GM12865 (cell line): ENCODE measurements at places on chromosomes 4 and X.

GRCh38 chr4:124275-125081, at the start of gene ZNF718:
Gene ZNF718, plus strand, starts transcription at chr4:124501. Its CDS starts 170 bp downstream, at chr4:124671.
- DNase-seq: peak; percentile 98

- DNase-seq: peak; percentile 43
These were observed 187.7 kb upstream of the NUDT10 start for GRCh38 chrX:51144828-51145442.

- DNase-seq: no peak
These were observed 198.9 kb downstream of the MID1IP1 start for GRCh38 chrX:38999967-39000745.

DNA sequence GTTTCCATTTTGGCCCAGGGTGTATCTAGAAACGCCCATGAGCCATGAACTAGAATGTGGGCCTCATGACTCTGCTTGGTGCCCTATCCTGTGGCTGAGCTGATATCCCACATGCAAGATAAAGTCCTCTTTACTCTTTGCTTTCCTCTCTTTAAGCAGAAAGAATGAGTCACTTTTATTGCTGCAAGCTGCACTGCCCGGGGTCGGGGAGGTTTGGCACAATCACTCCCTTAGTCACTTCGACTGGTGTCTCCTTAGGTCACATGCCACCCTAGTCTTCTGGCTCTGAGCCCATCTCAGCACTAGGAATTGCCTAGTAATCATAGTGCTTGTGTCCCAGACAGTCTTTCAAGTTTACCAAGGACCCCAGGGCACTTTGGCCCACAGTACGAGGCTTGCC, 75.1 kb upstream of the CXorf66 start:
- DNase-seq: no peak

DNA sequence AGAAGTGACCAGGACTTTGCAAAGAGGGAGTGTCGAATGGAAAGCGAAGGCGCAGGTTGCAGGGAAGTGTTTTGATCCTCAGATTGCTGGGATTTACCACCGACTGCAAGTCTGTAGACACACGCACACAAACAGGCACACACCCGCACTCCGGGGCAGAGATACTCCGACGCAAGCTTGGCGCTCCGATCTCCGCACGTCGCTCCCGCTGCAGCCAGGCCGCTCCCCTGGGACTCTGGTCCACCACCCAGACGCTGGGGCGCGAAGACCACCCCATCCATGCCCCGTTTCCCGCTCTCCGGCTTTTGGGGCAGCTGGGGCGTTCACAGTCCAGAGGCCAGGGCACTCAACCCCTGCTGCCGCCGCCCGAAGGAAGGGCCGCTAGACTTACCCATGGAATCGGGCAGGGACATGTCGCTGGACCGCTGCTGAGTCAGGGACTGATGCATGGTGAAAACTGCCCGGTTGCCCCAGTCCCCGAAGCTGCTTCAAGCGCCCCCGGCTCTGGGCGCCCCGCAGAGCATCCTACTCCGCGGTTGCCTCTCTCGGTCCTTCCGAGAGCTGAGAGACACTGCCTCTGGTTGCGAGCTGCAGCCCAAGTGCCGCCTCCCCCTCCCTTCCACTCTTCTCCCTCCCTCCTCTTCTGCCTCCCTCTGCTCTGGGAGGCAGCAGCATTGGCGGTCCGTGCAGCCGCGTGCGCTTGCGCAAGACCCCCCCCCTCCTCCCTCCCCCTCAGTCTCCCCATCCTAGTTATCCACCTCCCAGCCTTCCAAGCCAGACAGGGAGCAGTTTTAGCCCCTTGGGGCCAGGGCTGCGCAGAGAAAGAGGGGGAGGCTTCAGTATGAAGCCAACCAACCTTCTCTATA, at the start of gene TMEM255A:
Gene TMEM255A (minus strand): TSS at position 601 of the 866 bp plus-strand sequence. CDS start 152 bp downstream, at position 449.
- no peak for DNase-seq

DNA sequence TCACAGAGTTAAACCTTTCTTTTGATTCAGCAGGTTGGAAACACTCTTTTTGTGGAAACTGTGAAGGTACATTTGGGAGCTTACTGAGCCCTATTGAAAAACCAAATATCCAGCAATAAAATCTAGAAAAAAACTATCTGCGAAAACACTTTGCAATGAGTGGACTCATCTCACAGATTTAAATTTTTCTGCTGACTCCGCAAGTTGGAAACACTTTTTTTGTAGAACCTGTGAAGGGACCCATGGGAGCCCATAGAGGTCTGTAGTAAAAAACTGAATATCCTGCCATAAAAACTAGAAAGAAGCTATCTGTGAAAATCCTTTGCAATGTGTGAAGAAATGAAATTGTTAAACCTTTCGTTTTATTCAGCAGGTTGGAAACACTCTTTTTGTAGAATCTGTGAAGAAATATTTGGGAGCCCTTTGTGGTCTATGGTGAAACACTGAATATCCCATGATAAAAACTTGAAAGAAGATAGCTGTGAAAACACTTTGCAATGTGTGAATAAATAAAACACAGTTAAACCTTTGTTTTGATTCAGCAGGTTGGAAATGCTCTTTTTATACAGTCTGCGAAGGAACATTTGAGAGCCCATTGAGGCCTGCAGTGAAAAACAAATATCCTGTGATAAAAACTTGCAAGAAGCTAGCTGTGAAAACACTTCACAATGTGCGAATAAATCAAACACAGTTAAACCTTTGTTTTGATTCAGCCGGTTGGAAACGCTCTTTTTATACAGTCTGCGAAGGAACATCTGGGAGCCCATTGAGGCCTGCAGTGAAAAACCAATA, 22.3 kb upstream of the DCUN1D4 start:
- DNase-seq: no peak

DNA sequence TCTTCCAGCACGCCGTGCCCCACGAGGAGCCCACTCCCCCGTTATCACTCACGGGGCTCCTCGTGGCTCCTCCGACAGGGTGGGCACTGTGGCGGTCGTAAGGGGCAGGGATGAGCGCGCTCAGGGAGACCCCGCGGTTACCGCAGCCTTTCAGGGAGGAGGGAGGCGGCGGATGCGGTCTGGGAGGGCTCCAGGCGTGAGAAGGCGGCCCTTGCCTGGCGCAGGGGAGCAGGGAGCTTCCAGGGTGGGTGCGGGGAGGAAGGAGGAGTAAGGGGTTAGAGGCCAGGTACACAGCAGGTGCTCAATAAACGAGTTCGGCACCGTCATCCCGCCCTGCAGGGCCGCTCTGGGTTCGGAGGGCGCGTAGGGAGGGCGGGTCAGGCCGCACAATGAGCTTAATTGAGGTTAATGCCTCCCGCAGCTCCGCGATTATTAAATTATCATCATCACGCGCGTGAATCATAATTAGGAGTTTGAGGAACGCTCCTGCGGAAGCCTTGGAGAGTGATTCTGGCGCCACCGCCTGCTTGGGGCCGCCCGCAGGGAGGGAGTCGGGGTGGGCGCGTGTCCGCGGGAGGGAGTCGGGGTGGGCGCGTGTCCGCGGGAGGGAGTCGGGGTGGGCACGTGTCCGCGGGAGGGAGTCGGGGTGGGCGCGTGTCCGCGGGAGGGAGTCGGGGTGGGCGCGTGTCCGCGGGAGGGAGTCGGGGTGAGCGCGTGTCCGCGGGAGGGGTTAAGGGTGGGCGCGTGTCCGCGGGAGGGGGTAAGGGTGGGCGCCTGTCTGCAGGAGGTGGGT, 7.6 kb upstream of the NKX1-1 start:
- no peak for DNase-seq

DNA sequence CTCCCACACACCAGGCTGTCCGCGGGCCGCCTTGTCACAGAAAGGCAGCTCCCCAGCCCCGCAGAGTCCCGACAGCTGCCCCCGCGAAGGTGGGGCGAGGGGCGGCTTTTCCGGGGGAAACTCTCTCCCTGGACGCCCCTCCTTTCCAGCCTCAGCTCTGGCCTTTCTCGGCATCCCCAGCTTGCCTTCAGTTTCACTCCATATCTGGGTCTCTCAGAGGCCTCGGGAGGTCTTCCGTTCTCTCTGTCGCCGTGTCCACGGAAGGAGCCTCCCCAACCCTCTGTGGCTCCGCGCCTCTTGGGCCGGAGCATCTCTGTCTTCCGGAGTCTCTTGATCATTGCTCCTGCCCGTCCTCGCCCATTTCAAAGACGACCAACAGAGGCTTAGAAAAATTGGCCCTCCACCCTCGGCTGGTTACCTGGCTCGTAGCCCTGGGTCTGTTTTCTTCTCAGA, 6.1 kb upstream of the MSX1 start:
- DNase-seq: peak; percentile 60

DNA sequence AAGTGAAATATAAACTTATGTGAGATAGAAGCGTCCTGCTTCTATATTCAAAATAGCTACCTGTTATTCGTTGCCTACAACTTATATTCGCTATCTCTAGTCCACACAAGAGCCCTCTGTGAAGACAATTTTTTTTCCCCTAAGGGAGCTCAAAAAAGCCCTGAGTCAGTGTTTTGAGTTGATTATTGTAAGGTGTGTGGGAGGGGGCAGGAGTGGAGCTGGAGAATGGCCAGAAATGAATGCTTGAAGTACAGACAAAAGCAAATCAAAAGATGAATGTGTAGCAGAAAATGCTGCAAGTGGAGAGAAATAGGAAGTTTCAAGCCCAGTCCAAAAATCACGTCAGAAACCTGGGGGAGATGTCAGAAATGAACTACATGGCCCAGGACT, 655.0 kb upstream of the LCORL start:
- no peak for DNase-seq

DNA sequence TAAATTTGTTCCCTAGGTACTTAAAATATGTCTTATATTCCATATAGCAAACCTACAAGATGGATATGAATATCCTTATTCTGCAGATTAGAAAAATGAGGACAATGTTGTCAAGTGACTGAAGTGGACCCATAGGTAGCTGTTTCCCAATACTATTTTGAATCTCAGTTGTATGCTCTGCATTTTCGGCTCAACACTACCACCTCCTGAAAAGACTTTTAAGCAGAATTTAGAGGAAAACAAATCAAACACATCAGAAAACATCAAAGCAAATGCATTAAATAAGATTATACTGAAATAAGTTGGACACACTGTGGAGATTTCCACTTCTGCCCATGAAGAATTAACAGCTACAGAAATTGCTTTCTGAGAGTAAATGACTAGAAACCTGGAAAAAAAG, 488.7 kb downstream of the TRIML1 start:
- DNase-seq: no peak

DNA sequence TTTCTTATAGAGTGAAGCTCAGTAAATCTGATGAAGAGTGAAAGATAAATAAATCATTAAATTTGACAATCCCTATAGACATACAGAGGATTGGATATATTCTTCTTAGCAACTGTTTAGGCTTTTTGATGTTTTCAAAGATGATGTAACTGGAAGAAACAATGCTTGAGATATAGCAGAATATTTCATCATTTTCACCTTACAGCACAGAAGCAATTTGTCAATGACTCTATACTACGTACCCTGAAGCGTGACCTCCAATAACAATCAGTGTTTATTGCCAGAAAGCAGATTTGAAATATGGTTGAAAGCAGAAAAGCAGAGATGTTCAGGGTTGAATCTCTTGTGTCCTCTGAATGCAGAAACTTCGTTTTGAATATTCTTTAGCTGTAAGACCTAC, 228.4 kb downstream of the DTHD1 start:
- DNase-seq: no peak

- DNase-seq: peak; percentile 3
These were observed 2.5 kb upstream of the PLP1 start for GRCh38 chrX:103774070-103774642.

- no peak for DNase-seq
These were observed 78.2 kb downstream of the RTL5 start for GRCh38 chrX:72053508-72053907.

GRCh38 chr4:7897811-7898210, 41.9 kb downstream of the AFAP1 start:
- DNase-seq: no peak

- DNase-seq: peak; percentile 22
These were observed 56.3 kb downstream of the ATP8A1 start for GRCh38 chr4:42600578-42600977.

DNA sequence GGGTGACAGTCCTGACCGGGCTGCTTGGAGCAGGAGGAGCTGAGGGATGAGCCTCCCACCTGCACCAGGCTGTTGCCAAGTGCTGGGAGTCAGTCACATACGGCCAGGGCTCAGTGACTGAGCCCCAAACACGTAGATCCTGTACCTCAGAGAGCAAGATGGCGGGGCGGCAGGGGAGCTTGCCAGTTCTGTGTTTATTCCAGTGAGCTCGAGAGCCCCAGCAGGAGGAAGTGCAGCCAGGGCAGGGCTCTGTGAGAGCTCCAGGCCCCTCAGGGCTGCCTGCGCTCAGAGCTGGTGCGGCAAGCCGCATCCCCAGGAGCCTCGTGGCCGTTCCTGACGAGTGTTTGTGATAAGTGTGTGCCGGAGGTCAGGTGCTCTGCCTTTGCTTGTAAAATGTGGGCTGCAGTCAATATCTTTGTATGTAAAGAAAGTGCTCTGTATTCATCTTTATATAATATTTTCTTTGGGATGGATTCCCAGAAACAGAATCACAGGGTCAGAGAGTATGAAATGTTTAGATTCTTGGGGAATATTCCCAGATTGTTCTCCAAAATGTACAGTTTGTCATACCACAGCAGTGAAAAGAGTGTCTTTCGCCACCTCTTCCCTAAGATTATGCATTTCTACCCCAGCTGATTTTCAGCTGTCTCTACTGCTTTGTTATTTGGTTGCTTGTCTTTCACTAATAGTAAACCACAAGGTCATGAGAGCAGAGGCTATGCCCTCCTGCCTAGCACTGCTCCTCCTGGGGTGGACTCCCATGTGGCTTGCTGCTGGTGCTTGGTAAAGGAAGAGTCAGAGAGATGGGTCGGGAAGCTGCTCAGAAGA, 50.3 kb downstream of the NELFA start:
- DNase-seq: no peak

DNA sequence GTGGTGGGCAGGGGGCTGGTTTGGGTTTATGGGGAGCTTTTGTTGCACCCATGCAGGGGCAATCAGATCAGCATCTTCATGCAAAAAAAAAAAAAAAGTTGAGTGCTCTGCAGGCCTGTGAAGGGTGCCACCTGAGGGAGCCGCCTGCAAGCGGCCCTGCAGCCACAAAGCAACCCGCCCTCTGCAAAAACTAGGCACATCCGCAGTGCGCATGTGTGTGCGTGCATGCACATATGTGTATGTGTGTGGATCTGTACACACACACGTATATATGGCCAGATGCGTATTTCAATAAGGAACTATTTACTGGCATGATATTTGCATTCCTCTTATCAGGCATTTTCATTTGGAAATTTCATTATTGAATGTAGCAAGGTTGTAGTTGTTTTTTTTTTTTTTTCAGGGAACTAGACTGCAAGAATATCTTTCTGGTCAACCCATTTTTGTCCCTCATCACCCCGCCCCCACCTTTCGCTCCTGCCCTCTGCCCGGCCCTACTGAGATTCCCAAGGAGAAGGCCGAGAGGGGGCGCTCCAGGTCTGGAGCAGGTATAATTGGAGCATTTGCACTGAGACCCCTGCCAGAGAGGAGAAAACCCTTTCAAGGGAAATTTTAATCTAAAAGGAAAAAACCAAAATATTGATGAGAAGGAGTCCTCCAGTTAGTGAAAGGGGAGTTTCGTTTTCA, 18.1 kb downstream of the CCNQ start:
- DNase-seq: no peak

DNA sequence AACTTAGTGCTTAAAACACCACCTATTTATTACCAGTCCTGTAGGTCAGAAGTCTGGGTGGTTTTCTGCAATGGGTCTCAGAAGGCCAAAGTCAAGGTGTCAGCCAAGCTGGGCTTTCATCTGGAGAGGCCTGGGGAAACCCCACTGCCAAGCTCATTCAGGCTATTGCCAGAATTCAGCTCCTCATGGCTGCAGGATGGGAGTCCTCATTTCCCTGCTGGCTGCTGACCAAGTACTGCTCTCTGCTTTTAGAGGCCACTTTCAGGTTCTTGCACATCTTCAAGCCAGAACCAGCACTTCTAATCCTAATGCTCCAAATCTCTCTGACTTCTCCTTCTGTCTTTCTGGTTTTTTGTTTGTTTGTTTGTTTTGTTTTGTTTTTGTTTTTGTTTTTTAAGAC, 109.3 kb downstream of the BCOR start:
- DNase-seq: no peak

- DNase-seq: no peak
These were observed 173.8 kb upstream of the MID1 start for GRCh38 chrX:10794203-10794630.
